ENCODE measurements at places on chromosomes 16 and 17.

- no peak for DNase-seq
Observed at GRCh38 chr17:77880711-77881450, 77.6 kb upstream of the TNRC6C start.

- DNase-seq: peak; percentile 33
Observed at GRCh38 chr16:83137326-83137781, 510.6 kb downstream of the CDH13 start.

GRCh38 chr16:58530179-58530578, 14.9 kb downstream of the SETD6 start:
- no peak for DNase-seq

DNA sequence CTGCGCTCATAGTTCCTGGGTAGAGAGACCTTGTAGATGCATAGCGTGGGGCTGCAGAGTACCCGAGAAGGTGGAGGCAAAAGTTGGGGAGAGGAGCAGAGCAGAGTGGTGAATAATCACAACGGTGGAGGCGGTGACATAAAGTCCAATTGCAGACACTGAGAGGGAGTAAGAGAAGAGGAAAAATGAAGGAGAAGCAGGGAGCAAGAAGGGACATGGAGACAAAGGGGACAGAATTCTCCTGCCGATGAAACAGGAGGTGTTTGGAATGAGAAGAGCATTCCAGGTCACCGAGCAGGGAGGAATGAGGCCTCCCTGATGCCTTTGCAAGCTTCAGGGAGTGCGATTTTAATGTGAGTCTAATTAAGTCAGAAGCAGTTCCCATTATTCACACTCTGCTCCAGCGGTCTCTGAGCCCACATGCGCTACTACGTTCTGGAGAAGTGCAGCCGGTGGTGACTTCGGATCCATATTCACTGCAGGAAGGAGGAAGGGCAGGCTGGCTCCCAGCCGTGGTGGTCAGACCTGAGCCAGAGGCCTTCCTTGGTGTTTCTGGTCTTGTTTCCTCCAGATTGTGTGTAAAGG, 108.0 kb upstream of the DNAH9 start:
- no peak for DNase-seq

DNA sequence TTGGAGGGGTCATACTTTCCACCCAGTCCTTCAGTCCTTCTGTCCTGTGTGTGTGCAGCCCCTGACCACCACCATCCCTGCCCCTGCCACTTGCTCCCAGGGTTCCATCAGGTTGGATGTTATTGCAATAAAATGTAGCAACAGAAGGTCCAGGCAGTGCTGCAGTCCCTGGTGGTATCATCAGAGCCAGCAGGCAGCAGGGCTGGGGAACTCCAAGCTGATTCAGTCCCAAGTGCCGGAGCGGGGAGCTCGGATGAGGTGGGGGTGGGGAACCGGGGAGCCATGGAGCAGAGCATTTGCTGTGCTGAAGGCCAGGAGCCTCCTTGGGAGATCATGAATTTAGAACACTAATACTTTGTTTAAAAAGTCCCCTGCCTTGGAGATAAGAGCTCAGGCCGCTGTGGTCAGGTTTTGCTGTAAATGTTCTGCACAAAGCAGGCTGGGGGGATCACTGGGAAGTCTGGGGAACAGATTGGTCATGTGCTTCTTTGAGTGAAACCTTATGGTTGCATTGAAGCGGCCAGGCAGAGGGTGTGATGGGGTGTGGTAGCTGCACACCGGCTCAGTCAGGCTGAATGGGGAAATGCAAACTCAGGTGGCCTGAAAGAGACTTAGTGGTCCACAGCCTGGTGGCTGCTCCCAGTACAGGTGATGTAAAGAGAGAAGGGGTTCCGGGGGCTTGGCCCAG, 225.9 kb downstream of the SEC14L1 start:
- DNase-seq: no peak

DNA sequence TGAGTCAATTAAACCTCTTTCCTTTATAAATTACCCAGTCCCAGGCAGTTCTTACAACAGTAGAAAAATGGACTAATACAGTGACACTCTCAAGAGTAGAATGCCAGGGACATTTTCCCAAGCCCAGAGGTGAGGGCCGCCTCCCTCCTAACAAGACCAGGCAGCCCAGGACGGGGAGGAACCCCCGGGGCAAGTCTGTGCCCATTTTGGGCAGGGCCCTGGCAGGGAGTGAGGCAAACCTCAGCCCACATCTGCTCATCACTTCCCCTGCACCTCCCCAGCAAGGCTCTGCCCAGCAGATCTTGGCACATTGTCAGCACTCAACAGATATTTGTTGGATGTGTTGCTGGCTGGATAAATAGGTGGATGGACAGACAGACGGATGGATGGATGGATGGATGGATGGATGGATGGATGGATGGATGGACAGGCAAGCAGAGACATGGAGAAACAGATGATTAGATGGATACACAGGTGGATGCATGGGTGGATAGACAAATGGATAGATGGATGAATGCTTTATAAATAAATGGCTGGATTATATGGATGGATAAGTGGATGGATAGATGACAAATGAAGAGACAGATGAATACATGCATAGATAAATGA, 271.3 kb downstream of the PARN start:
- no peak for DNase-seq

GRCh38 chr17:66235377-66235994, 6.3 kb upstream of the APOH start:
- DNase-seq: no peak

DNA sequence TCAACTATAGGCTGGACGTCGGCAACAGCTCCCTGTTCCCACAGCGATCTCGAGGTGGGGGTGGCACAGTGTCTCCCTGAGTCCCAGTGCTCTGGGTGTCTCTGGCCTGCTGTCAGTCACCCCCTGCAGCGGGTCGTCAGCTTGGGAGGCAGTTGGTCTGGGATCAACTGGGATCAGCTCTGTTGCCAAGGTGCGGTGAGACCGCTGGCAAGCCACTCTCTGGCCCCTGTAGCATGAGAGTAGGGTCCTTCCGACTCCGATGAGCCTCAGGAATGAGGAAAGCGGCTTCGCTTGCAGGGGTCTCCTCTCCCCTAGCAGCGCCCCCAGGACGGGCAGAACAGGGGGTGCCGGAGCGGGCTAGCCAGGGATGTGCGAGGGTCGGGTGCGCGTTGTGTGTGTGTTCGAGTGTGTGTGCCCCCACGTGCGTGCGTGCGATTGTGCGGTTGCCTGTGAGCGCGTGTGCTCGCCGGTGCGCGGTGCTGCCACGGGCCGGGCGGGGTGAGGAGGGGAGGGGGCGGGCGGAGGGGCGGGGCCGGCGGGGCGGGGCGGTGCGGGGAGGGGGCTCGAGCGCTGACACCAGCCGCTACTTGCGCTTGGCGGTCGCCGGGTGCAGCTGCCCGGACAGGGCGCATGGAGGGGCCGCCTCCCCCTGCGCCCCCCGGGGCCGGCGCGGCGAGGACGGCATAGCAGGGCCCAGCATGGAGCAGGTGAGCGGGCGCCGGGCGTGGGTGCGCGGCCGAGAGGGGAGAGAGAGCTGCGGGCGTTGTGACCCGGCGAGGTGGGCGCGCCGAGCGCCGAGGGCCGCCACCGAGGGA, 9.4 kb upstream of the ARHGAP23 start:
- no peak for DNase-seq

GRCh38 chr17:19380481-19381301, 2.4 kb downstream of the MAPK7 start:
- no peak for DNase-seq

- DNase-seq: no peak
Observed at GRCh38 chr16:11389631-11390565, 44.6 kb downstream of the RMI2 start.

- DNase-seq: no peak
Observed at GRCh38 chr16:86255966-86256365, 254.4 kb upstream of the FOXF1 start.

DNA sequence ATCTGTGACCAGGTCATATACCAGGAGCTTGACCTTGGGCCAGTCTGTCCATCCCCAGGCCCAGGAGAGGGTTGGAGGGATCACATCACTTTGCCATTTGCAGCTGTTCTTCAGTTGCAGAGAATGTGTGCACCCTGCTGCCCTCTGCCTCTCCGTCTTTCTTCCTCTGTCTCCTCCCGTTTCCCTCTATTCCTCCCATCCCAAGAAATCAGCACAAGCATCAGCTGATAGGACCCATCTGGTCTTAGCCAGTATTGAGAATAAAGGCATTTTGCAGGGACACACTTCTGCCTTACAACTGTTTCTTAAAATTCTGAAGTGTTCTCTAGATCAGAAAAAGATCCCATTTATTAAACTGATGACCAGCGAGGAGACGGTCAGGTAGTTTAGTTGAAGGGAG, 368.7 kb downstream of the CPPED1 start:
- DNase-seq: no peak

GRCh38 chr17:15894258-15894657, 50.7 kb upstream of the ADORA2B start:
- no peak for DNase-seq

GRCh38 chr16:14445937-14446715, 183.9 kb downstream of the PARN start:
- no peak for DNase-seq

GRCh38 chr16:80667251-80667560, 126.4 kb downstream of the DYNLRB2 start:
- no peak for DNase-seq

DNA sequence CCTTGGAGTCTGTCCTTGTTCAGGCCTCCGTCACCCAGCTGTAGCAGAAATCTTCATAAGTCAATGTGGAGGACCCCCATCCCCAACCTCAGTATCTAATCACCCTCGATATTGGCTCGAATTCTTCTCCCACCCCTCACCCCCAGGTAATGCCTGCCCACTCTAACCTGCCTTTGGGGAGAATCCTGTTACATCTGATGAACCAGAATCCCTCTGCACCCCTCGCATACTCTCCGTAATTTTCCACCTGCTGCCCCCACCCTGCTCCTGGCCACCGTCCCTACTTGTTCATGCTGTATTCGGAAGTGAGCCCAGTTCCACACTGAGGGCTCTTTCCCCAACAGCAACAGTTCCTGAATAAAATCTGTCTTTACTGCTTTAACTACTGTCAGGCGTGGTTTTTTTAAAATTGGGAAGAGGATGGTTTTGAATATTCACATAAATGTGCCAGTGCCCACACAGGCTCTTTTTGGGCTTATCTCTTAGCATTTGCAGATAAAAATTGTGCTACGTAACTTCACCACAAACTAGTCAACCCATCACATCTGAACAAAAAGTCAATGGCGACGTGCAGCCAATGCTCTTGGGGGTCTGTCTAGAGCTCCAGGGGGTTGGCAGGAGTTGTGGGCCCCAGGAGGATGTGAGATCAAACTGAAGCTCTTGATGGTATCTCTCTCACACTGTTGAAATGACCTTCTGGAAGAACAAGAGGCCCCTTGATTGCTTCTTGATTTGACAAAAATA, 73.7 kb downstream of the NETO2 start:
- no peak for DNase-seq

DNA sequence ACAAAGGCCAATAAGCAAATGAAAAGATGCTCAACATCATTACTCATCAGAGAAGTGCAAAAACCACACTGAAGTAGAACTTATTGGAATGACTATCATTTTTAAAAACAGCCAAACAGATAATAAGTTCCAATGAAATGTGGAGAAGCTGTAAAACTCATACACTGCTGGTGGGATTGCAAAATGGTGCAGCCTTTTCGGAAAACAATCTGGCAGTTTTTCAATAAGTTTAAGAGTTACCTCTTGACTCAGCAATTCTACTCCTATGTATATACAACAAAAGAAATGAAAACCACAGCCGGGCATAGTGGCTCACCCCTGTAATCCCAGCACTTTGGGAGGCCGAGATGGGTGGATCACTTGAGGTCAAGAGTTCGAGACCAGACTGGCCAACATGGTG, 49.3 kb downstream of the AKAP10 start:
- DNase-seq: no peak

- no peak for DNase-seq
Observed at GRCh38 chr17:58402047-58402446, 15.3 kb downstream of the RNF43 start.

DNA sequence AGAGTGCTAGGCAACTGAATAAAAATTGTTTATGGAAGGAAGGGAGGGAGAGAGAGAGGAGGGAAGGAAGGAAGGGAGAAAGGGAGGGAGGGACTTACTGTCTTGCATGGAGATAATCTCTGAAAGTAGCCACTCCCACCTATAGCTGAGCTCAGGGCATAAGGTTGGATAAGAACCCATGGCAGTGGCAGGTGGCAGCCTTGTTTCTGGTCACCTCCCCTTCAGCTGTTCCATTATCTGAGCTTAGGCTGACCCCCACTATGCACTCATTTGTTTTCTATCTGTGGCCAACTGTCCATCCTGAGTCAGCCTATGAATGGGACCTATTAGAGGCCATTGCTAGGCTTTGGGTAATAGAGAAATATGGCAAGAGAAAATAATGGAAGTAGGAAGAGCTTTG, 25.3 kb upstream of the MTMR4 start:
- DNase-seq: no peak

- peak; percentile 76 for DNase-seq
Observed at GRCh38 chr17:36072431-36073121, 8.5 kb downstream of the CCL18 start.

DNA sequence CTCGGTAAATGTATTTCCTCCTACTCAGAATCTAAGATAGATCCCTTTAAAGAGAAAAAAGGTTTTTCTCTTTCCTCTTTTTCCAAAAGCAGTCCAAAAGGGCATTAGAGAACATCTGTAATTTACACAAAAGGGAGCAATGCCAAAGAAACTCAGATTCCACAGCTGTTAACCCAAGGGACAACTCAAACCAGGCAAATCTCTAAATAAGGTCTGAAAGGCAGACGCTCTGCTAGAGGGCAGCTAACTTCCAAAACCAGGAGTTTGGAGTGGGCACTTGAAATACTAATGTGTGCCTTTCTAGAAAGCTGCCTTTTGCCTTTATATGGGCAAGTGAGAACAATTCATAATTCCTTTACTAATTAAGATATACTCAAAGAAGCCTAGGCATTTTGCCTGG, 435.7 kb downstream of the ZFHX3 start:
- DNase-seq: no peak

All from Calu3 (cell line).